Activated CD4-positive, alpha-beta T cell treated with anti-CD3 and anti-CD28 coated beads, Interleukin-2, amount 10 ng/mL, durations not matched to agents 24 days and 14 days (primary cell): ENCODE measurements at places on chromosomes 11 and 22. TPM values are rescaled to one million over a fixed set of nuclear protein-coding genes. Genes with fewer than 3 reads are reported as not detected.

DNA sequence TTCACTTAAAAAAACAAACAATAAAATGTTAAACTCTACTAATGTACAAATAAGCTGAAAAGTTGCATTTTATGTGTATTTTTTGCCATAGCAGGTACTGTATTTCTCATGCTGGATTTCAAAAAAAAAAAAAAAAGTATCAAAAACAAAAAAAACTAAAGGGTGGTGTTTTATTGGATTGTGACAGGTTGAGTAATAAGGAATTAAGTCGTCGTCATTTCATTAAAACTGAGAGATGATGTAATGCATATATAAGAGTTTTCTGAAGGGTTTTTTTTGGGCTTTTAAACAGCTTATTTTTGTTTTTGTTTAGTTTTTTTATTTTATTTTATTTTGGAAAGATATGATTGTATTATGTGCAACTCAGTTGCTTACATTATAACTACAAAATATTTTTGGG, 10.9 kb upstream of the ADSL start:
- no peaks in the 10 kb centered on the region for H3K27me3 ChIP-seq
- H3K4me1 ChIP-seq, result peaks cover 65% of the 10 kb centered on the region
- no peak overlapping the region for H3K4me3 ChIP-seq
- peaks cover 31% of the 10 kb centered on the region for H3K36me3 ChIP-seq

GRCh38 chr11:2185324-2186085, 13.9 kb upstream of the TH start:
- H3K27me3 ChIP-seq, result no peaks in the 10 kb centered on the region
- no peak for DNase-seq
- H3K4me3 ChIP-seq, result no peak overlapping the region

DNA sequence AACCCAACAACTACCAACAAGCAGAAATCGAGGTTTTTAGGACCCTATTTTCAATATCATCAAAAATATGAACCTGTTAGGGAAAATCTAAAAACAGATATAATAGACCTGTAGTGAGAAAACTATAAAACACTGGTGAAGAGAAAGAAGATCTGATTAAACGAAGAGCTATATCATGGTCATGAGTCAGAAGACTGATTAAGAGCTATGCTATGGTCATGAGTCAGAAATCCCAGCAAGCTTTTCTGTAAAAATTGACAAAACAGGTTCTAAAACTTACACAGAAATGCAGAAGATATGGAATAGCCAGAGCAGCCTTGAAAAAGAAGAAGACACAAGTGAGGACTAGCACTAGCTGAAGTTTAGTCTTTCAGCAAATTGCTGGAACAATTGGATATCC, 345.0 kb downstream of the TBC1D22A start:
- H3K27me3 ChIP-seq, result no peaks in the 10 kb centered on the region
- peak overlapping the region; percentile 10 for H3K27ac ChIP-seq
- H3K4me1 ChIP-seq, result peaks cover 7% of the 10 kb centered on the region
- peaks cover 3% of the 10 kb centered on the region for H3K36me3 ChIP-seq
- DNase-seq, result no peak

DNA sequence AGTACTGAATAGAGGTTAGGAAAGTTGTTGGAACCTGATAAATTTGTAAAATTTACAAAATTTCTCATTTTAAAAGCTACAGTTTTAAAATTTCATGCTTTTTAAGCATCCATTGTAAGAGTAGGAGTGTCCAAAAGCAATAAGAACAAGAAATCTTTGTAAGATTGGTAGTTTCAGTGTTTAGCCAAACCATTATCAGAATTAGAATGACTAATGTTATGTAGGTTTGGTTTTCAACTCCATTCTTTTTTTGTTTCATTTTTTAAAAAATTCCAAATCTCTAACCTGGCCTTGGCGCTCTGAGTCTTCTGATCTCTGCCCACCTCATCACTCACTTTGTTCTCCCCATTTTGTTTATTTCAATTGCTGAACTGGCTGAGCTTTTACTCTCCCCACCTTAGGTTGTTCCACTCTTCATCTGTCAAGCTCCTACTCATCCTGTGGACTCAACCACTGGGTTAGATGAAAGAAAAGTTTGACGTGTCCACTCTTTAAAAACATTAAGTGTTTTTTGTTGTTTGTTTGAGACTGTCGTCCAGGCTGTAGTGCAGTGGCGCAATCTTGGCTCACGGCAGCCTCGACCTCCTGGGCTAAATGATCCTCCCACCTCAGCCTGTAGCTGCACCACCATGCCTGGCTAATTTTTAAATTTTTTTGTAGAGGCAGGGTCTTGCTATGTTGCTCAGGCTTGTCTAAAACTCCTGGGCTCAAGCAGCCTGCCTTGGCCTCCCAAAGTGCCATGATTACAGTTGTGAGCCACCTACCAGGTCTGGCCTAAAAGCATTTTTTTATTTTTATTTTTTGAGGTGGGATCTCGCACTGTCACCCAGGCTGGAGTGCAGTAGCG, 14.0 kb downstream of the EP300 start:
- peaks cover 22% of the 10 kb centered on the region for H3K4me1 ChIP-seq
- H3K27me3 ChIP-seq, result no peaks in the 10 kb centered on the region
- no peak for DNase-seq
- H3K4me3 ChIP-seq, result no peak overlapping the region
- H3K27ac ChIP-seq, result peak overlapping the region; percentile 66
- H3K36me3 ChIP-seq, result peaks cover 32% of the 10 kb centered on the region

DNA sequence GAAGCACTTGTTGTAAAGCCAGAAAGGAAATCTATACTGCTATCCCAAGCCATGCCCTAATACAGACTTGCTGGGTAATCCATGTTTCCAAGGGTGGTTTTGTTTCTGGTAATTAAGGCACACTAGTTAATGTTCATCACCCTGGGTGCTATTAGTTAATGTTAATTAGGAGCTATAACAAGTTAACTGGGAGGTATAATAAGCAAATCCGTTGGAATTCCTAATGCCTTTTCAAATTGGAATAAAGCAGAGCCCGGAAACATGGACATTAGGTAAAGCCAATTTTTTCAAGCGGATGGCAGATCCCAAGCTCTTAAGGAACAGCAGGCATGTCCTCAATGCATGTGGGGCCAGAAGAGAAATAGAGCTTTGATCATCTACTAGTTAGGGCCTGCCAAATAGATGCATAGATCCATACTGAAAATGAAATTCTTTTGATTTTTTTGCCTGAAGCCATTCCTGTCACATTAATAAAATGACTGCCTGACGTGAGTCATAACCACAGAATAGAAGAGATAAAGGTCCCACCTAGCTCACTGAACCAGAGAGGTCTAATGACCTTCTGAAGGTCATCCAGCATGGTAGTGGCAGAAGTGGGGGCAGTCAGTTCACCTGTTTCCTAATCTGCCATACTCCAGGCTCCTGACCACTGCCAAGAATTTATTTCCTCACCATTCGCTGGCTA, 28.5 kb upstream of the CCDC34 start:
- no peak for DNase-seq
- H3K27me3 ChIP-seq, result peaks cover 5% of the 10 kb centered on the region
- peaks cover 2% of the 10 kb centered on the region for H3K4me1 ChIP-seq

DNA sequence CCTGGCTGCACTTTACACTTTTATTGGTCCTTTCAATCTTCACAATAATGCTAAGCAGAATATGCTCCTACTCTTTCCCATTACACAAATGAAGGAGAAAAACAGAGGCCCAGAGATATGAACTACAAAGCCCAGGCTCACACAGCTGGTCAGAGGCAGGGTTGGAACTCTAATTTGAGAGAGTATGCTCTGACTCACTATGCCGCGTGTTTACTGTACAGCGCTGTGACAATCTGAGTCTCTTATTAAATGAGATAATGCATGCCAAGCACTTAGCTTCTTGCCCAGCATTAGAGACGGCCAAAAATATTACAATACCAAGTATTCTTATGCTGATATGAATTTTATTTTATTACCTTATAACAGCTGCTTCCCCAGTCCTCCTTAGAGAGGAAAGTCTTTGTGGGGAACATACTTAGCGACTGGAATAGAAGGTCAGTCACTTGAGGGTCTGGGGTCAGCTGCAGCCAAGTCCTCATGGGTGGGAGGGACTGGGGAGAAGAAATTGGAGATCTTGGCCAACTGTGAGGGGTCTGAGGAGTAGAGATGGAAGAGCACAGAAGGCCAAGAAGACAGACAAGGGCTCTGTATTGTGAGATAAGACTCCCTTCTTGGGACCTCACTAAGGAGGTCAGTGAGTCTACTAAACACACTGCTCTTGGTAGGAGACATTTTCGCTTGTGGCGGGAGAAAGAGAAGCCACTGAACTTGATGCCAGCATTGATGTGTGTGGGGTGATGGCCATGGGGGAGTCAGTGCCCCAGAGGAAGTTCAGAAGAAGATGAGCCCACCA, 150.8 kb upstream of the TIMP3 start:
- H3K36me3 ChIP-seq, result no peaks in the 10 kb centered on the region
- DNase-seq, result no peak
- no peak overlapping the region for H3K4me3 ChIP-seq
- peaks cover 8% of the 10 kb centered on the region for H3K4me1 ChIP-seq

GRCh38 chr22:24460418-24461089, 33.2 kb downstream of the ADORA2A start:
- peaks cover 14% of the 10 kb centered on the region for H3K4me1 ChIP-seq
- no peaks in the 10 kb centered on the region for H3K27me3 ChIP-seq
- peak overlapping the region; percentile 23 for H3K4me3 ChIP-seq
- DNase-seq, result peak; percentile 75
- H3K36me3 ChIP-seq, result no peaks in the 10 kb centered on the region

GRCh38 chr11:60251485-60252212, 8.7 kb upstream of the MS4A4E start:
- H3K36me3 ChIP-seq, result no peaks in the 10 kb centered on the region
- peaks cover 10% of the 10 kb centered on the region for H3K27me3 ChIP-seq
- no peak for DNase-seq
- no peak overlapping the region for H3K4me3 ChIP-seq
- no peak overlapping the region for H3K27ac ChIP-seq
- no peaks in the 10 kb centered on the region for H3K4me1 ChIP-seq

DNA sequence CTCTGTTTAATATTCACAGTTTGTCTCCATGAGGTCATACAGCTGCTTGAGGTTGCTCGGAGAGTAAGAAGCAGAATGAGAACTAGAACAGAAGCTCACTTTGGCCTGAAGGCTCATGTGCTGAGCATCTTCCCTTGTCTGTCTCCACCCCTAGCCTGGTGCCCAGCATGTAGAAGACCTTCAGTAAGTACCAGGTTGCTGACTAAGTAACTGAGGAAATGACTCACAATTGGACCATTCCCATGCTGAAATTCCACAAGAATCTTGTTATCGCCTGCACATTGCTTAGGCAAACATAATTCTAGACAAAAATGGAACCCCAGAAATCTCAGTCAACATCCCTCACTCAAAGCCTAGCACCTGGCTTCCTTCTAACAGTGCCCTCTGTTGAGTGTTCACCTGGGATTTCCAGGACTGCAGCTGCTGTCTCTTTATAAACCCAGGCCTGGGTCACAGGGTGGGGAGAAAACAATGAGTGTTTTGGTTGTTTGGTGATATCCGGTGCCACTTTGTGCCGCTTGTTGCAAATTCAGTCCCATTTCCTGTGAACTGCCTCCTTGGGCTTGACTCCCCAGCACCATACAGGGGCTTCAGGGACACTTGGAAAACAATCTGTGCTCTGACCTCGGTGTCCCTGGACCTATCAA, 406.8 kb downstream of the ETS1 start:
- H3K4me3 ChIP-seq, result no peak overlapping the region
- no peaks in the 10 kb centered on the region for H3K27me3 ChIP-seq
- peaks cover 7% of the 10 kb centered on the region for H3K36me3 ChIP-seq
- peaks cover 38% of the 10 kb centered on the region for H3K4me1 ChIP-seq
- peak overlapping the region; percentile 34 for H3K27ac ChIP-seq

GRCh38 chr11:85869781-85870180, 14.6 kb downstream of the CCDC83 start:
- peaks cover 6% of the 10 kb centered on the region for H3K4me1 ChIP-seq
- no peak overlapping the region for H3K4me3 ChIP-seq
- peak; percentile 44 for DNase-seq

DNA sequence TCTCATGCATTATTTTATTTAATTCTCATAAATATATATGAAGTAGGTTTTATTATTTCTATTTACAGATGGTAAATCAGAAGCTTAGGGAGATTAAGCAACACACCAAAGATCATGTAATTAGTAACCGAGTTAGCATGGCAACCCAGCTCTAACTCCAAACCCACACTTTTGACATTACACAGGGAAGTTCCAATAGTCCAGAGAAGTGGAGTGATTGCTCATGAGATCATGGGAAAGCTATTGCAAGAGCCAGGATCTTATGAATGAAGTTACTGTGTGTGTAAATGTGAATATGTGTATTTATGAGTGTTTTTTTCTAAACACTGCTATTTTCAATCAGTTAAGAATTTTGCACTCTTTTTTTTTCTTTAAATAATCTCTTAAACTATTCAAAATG, 225.8 kb upstream of the KIRREL3 start:
- no peak for DNase-seq
- H3K36me3 ChIP-seq, result no peaks in the 10 kb centered on the region
- no peaks in the 10 kb centered on the region for H3K27me3 ChIP-seq
- H3K4me1 ChIP-seq, result no peaks in the 10 kb centered on the region

- no peak overlapping the region for H3K27ac ChIP-seq
- H3K36me3 ChIP-seq, result peaks cover 1% of the 10 kb centered on the region
- DNase-seq, result no peak
- H3K4me3 ChIP-seq, result no peak overlapping the region
Measured at GRCh38 chr11:105081412-105082150, 36.4 kb upstream of the CARD16 start.

- no peaks in the 10 kb centered on the region for H3K4me1 ChIP-seq
- no peaks in the 10 kb centered on the region for H3K36me3 ChIP-seq
- no peaks in the 10 kb centered on the region for H3K27me3 ChIP-seq
- H3K4me3 ChIP-seq, result no peak overlapping the region
- no peak overlapping the region for H3K27ac ChIP-seq
Measured at GRCh38 chr11:56089697-56090096, 3.4 kb upstream of the OR8I2 start.

DNA sequence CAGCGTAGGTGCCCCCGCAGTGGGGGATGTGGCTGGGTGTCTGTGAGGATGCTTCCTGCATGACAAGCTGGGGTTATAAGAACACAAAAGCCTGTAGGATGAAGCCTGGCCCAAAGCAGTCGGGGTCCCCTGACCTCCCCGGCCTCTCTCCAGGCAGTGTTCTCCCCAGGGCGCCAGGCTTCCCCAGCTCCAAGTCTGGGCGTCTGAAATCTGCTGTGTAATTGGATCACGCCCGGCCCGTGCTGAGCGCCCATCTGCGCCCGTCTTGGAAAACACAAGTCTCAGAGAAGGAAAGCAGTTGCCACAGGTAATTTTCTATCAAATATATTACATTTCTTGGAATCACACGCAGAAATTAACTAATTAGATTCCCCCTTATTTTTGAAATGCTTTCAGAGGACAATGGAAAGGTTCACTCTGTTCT, 233.3 kb downstream of the CTTN start:
- H3K27ac ChIP-seq, result no peak overlapping the region
- H3K36me3 ChIP-seq, result no peaks in the 10 kb centered on the region
- no peak overlapping the region for H3K4me3 ChIP-seq
- no peaks in the 10 kb centered on the region for H3K4me1 ChIP-seq
- no peaks in the 10 kb centered on the region for H3K27me3 ChIP-seq

GRCh38 chr11:102974552-102975280, 19.2 kb upstream of the MMP13 start:
- no peak for DNase-seq
- peaks cover 26% of the 10 kb centered on the region for H3K27me3 ChIP-seq
- H3K4me1 ChIP-seq, result no peaks in the 10 kb centered on the region
- H3K27ac ChIP-seq, result no peak overlapping the region

GRCh38 chr22:35612903-35613302, 4.2 kb downstream of the MB start:
- no peak for DNase-seq
- no peaks in the 10 kb centered on the region for H3K36me3 ChIP-seq
- no peak overlapping the region for H3K4me3 ChIP-seq
- H3K4me1 ChIP-seq, result peaks cover 30% of the 10 kb centered on the region
- peak overlapping the region; percentile 18 for H3K27ac ChIP-seq

PRRG4 gene
- 0.56 and 0.85 TPM in 2 replicates for total RNA-seq

NCAM1 gene
- total RNA-seq, result not detected in 2 replicates

ELF5 gene
- not detected in 2 replicates for total RNA-seq

OR52I2 gene
- not detected in 2 replicates for total RNA-seq

OR5B21 gene
- not detected in 2 replicates for total RNA-seq

GLYAT gene
- not detected in 2 replicates for total RNA-seq

SEZ6L gene
- not detected in 2 replicates for total RNA-seq

SCN2B gene
- total RNA-seq, result 0.02 and 0.05 TPM in 2 replicates

AMOTL1 gene
- 5.4 and 5.9 TPM in 2 replicates for total RNA-seq

TTC9C gene
- total RNA-seq, result 32.7 and 33.3 TPM in 2 replicates
